ENCODE measurements at places on chromosomes 7 and 10.

GRCh38 chr10:58512491-58513187, at the start of gene BICC1:
BICC1 (plus strand) TSS chr10:58512872; CDS start chr10:58513144, 272 bp downstream.
- no peak for DNase-seq

- no peak for DNase-seq
Observed at GRCh38 chr10:133528845-133529575, 1.8 kb downstream of the CYP2E1 start.

GRCh38 chr10:63114031-63114814, 18.9 kb upstream of the NRBF2 start:
- no peak for DNase-seq

DNA sequence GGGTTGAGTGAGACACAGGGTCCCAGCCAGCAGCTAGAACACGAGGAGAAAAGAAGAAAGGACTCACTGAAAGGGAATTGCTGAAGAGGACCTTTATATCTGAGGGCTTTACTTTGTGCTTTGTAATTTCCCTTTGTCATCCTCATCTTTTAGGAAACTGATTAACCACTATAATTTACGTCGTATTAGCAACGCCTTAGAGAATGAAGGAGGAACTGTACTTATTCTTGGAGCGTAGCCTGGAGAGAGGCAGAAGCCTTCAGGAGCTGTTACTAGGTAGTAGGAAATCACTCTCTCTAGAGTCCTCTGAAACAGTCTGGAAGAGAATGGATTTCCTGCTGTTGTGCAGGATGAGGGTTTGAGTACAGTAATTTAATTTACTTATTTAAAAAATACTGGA, 101.0 kb upstream of the STEAP1B start:
- DNase-seq: no peak

DNA sequence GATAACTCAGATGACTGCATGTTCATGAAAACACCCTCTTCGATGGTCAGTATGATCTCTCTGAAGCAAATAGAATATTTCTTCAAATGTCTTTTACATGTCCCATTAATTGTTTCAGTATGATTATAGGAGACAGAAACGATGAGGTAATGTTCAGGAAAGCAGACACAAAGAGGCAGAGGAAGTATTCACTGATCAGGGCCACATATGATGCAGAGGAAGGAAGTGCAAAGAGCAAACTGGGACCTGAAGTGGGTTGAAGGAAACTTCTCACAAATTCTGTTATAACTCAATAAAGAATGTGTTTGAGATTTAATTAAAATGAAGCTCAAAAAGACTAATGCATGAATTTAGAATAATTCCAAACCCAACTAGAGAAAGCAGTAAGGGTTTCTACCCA, 70.5 kb downstream of the TES start:
- DNase-seq: no peak

DNA sequence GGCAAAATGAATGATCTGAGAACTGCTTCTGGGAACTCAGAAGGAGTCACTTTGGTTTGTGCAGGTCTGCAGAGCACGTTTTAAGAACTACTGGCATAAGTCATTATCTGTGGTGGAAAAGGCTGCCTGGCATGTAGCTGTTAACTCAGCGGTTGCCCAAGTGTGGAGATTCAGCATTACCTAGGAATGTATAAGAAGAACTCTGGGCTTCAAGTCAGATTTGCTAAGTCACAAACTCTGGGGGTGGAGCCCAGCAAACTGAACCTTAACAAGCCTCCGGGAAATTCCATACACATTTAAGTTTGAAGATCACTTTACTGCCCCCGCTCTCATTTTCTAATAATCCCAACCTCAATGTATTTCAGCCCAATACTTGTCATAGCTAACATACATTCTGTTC, 31.1 kb downstream of the PLXDC2 start:
- no peak for DNase-seq

DNA sequence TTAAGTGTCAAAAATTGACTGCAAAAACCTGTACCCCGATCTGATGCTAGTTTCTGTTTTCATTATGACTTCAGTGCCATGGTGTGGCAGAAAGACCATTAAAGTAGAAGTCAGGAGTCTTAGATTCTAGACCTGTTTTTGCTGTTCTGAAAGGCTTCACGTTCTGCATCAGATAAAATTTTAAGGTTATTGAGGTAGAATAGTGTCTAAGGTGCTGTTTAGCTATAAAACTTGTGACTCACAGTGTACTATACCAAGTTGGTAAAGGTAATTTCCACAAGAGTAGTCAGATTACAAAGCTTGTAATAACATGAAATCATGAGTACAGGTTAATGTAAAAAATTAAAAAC, 38.6 kb downstream of the ZNRF2 start:
- no peak for DNase-seq

DNA sequence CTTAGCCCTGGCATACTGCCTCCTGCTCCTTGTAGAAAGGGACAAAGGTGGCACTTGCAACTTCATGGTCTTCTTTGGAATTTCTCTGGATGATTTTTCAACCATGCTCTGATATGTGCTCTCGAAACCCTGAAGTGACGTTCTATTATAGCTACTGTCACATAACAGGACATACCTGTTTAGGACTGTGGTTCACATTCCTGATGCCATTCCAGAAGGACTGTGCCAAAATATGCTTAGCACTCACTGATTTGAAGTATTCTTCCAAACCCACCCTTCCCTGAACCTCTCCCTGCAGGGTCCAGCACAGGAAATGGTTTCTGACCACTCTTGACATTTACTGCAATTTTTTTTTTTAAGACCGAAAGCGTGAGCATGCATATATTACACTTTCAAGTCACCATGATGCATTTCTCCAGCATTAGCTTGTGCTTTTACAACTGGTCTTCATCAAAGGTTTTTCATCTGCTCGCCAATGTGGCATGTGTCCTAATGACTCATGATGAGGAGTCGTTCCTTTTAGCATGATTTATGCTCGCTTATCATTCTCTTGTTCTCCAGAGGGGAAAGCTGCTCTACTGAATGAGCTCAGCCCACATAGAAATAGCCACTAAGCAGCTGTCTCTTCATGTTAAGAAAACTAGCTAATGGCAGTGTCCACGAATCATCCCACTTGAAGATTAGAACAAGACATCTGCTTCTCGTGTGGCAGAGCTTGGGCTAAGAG, 135.2 kb downstream of the ADAM12 start:
- DNase-seq: no peak

DNA sequence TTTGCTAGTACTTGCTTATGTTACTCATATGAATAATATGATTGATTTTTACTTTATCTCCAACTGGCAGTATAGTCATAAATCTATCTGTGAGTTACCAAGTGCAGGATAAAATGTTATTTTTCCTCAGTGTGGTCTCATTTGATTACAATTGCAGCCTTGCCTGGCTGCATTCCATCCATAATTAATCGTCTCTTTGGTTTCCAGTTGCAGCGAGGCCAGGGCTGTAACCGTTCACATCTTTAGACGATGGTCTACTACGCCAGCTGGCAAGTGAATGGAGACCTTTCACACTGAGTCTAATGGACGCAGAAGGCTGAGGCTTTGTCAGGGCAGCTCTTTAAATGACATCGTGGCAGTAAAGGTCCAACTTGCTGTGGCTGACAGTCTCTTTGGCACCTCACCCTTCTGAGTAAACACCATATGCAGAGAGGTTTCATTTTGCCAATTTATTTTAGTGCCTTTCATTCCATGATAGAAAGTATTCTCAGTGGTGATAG, 84.0 kb downstream of the ARL4A start:
- DNase-seq: no peak

GRCh38 chr7:157235357-157236333, 96.9 kb downstream of the UBE3C start:
- no peak for DNase-seq

DNA sequence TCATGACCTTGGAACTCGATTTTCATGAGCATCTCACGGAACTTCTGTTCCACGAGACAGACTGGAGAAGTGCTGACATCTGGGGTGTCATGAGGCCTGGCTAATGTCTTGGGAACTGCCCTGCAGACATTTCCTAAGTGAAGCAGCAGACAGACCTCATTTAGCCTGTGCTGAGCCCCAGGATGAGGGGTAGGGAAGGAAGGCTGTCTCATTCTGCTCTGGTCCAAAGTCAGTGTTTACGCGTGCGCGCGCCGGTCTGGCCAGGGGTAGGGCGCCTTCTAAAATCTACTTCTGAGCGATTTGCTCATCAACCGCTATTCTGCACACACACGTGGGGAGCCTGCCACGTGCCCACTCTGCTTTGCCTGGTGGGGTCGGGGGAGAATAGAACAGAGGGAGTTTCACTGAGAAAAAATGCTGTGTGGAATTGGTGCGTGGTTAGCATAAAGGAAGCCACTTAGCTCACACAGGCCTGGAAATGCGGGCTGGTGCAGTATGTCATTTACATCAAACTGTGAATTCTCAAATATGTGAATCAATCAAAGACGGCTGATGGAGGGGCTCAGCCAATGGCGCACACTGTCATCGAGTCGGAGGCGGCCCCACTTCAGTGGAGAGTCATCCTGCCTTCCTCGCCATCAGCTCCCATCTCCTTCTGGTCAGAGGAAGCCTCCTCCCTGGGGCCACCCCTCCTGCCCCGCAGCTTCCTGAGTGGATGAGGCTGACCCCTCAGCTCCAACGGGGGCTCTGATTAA, 335.1 kb downstream of the ADARB2 start:
- no peak for DNase-seq
